ENCODE measurements at places on chromosomes 5 and 9.

DNA sequence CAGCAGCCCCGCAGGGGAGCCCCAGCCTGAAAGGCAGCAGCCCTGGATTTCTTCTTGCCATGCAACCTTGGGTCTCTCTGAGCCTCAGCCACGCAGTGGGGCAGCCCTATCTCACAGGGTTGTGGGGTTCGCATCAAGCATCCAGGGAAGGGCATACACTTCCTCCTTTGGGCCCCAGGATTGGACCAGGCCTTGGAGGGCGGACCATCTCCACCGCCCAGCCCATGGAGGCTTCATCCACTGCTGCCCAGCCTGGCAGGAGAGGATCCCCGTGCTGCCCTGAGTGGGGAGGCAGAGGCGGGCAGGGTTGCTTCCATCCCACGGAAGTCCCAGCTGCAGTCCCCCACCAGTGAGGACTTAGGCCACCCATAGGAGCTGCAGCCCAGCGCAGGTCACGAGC lies 5.3 kb downstream of the ADAMTS2 start:
- DNase-seq, result no peak

DNA sequence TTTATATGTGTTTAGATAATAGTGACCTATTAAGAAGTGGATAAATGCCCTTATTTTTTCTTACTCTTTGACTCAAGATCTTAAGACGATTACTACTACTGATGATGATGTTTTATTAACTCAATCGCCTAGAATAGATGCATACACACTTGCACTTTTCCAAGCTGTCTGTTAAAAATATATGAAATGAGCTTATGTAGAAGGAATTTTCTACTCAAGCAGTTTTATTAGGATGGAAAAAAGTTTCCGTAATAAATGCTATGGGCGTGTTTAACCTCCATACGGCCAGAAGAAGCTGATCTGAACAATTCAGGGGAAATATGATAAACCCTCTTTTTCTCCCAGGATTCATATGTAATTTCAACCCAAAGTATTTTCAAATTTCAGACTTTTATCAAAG lies 455.7 kb upstream of the MPDZ start:
- DNase-seq, result no peak

DNA sequence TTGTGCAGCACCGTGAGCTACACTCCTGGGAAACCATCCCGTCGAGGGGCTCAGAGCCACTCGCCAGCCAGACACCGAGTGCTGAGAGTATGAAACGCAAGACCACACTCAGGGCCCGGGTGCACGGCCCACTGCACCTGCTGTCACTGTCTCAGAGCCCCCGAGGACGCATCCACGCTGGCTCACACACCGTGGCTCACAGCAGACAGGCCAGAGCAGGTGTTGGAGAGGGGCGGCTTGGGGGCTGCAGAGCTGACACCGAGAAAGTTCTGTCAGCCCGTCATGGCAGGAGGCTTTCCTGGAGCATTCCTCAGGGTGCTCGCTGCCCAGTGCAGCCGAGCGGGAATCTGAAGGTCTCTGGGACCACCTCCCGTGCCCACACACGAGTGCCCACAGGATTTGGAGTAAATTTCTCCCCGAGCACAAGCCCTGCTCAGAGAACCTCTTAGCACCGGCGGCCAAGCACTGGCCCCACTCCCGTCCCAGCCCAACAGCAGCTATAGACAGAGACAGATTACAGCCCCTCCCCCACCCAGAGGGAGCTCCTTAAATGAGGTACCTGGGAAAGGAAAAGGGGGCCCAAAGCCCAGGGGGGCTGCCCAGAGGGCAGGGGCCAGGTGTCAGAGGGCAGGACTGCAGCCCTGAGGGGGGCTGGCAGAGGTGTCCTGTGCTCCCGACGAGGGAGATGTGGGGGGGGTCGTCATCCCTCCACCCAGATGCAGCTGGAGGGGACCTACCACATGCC lies 56.0 kb upstream of the SARDH start:
- no peak for DNase-seq

GRCh38 chr5:163503106-163504078 lies 2.0 kb upstream of the MAT2B start:
- DNase-seq, result no peak

DNA sequence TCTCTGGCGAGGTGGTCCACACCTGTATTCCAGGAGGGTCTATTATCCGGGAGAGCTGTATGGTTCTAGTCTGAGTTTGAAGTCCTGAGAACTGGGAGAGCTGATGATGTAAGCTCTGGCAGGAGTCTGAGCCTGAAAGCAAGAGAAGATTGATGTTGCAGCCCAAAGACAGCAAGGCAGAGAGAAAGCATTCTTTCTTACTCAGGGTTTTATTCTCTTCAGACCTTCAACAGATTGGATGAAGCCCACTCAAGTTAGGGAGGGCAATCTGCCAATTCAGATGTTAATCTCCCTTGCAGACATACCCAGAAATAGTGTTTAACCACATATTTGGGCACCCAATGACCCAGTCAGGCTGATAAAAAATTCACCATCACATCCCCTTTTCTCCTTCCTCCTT lies 159.1 kb downstream of the CCDC171 start:
- DNase-seq, result no peak

DNA sequence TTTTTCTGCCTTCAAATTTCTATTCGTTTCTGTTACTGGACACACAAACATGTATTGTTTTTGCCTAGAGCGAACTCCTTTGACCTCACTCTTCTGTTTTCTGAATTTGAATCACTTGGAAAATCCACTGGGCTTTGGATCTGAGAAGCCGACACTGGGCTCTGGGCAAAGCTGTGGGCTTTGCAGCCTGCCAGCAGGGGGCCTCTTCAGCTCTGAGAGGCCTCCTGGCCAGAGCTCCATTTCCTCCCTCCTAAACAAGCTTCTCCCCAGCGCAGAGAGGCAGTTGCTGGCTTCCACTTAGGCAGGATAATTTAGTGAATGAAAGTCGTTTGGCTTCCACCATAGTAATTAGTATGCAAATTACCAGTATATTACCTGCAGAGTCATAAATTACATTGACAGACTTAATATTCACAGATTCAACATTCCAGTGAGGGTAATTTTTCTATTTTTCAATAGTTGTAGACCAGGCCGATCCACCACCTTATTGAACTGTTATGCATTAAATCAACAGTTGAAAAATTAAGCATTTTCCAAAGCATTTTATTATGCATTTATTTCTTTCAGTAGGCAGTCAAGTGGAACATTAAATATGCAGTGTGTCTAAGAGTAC lies 104.0 kb upstream of the ZNF366 start:
- DNase-seq, result peak; percentile 2

GRCh38 chr5:138706655-138707480 lies 46.4 kb upstream of the CTNNA1 start:
- no peak for DNase-seq

DNA sequence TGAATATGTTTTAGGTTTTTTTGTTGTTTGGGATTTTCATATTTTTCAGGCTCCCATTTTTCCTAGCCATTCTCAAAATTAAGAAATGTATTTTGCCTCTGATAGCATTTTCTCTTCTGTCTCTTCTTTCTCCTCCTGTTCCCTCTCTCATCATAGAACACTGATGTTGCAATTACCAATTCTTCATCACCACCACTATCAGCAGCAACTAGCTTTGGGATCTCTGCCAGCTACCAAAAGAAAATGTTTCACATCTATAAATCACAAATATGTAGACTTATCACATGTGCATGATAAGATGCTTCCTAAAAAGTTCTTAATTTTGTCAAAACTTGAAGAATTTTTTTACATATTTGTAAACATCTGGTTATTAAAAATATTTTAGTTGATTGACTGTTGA lies 887.1 kb downstream of the MAT2B start:
- DNase-seq, result no peak

- no peak for DNase-seq
These were observed 92.1 kb upstream of the MAP1B start for GRCh38 chr5:72015103-72015548.

GRCh38 chr5:55823151-55823796 lies 27.9 kb upstream of the IL31RA start:
- DNase-seq, result no peak

GRCh38 chr5:131790550-131790949 lies 6.3 kb downstream of the FNIP1 start:
- no peak for DNase-seq

DNA sequence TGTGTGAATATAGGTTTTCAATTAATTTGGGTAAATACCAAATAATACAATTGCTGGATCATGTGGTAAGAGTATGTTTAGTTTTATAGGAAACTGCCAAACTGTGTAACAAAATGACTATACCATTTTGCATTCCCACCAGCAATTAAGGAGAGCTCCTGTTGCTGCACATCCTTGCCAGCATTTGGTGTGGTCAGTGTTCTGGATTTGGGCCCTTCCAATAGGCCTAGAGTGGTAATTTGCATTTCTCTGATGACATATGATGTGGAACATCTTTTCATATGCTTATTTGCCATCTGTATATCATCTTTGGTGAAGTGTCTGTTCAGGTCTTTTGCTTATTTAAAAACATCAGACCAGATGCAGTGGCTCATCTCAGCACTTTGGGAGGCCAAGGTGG lies 11.6 kb upstream of the RFK start:
- no peak for DNase-seq

DNA sequence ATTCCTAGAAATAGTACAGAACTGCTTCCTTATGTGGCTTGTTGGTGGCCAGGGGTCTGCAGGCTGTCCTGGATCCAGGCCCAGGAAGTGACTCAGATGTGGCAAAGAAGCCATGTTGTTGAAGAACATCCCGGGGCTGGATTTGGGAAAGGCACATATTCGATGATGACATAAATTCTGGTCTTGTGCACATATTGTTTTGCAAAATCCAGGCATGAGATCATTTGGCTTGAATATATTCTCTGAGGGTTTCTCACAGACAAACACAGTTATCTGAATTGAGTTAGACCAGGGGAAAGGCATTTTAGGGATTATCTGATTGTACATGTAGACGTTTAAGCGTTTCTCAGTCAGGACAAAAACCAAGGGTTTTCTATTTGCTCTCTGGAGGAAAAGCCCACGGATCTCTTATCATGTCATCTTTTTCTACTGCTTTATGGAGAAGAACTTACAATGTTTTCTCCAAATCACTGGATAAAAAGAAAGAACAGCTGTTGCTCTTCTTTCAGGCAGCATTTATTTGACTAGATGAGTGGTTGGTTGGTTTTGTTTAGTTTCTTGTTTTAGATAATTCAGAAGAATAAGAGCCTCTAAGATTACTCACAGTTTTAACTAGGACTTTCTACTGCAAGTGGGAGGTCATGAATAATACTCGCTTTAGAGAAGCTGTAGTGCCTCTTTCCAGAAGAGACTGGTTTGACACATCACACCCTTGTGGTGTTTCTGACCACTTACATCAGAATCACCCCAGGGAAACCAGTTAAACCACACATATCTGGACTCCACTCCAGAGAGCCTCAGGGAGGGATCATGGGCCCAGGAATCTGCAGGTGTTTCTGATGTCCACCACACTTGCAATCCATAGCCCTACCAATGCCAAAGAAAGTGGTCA lies 29.5 kb upstream of the LHFPL2 start:
- no peak for DNase-seq

DNA sequence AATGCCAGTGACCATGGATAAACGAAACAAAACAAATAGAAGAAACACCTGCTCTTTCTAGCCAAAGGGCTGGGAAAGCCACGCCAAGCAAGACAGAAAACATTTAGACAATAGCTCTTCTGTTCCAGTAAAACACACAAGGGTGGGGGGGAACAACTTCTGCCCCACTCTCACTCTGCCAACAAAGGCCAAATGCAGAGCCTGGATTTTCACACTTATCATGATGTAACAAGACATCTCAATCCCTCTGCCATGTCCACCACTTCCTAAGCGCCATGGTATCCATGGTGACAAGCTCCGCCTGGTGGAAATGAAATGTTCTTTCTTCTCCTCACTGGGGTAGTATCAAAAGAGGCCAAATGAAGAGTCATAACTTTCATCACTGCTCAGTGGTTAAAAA lies 60.6 kb downstream of the DRD1 start:
- no peak for DNase-seq

DNA sequence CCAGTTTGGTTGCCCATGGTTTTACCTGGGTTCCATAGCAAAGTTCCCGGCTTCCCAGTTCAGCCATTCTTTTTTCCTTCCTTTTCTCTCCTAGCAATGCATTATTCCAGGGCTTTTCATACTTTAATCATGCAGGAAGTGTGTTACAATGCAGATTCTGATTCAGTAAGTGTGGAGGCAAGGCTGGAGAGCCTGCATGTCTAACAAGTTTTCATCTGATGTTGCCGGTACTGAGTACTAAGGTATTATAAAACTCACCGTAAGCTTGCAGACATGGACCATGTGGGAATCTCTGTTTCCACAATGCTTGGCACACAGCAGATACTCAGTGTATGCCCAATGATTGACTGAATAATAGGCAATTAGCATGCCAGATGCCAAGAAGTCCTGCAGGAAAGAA lies 102.9 kb upstream of the SHB start:
- no peak for DNase-seq

- no peak for DNase-seq
These were observed 288.7 kb downstream of the FBXL17 start for GRCh38 chr5:108093186-108093585.

GRCh38 chr5:145825751-145826180 lies 9.4 kb downstream of the PRELID2 start:
- DNase-seq, result no peak

DNA sequence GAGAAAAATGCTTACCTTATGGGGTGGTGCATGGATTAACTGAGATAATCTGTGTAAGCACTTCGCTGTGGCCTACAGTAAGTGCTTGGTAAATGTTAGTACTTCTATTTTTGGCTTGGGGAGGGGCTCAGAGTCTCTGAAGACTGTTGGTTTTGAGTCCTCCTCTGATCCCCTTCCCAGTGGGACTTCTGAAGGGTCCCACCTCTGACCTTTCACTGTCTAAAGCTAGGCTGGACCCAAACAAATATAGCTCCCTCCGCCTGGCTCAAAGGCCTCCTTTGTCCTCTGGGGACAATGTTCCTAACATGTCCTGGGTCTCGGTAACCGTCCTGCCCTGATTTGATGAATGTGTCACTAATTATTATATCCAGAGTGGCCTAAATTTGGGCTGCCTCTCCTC lies 34.8 kb downstream of the CAMK2A start:
- DNase-seq, result no peak

DNA sequence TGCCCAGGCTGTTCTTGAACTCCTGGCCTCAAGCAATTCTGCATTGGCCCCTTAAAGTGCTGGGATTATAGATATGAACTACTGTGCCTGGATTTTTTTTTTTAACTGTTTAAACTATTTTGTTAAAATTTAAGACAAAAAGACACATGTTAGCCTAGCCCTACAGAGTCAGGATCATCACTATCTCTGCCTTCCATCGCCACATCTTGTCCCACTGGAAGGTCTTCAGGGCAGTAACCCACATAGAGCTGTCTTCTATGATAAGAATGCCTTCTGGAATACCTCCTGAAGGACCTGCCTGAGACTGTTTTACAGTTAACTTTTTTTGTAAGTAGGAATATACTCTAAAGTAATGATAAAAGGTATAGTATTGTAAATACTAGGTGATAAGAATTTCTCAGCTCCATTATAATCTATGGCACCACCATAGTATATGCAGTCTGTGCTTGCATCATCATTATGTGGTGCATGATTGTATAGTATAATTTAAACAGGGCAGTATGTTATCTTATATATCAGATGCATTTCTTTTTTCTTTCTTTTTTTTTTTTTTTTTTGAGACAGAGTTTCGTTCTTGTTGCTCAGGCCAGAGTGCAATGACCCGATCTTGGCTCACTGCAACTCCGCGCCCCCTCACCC lies 52.7 kb downstream of the DENND4C start:
- no peak for DNase-seq
